ENCODE measurements at places on chromosomes 3 and 15.

DNA sequence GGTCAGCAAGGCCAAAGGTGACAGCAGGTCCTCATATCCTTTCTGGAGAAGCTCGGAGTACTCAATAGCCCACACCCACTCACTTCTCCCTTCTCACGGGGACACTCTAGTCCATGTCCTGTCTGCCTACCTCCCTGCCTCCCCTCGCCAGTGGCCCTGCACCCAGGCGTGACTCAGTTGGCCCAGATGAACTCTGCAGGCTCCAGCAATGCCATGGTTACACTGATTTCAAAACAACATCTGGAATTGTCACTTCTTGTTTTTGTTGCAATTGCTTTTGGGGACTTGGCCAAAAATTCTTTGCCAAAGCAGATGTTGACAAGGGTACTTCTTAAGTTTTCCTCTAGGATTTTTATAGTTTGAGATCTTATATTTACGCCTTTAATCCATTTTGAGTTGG lies 13.0 kb downstream of the IL16 start:
- no peak for DNase-seq

GRCh38 chr3:157502916-157503595 lies at the start of gene VEPH1:
Gene VEPH1 (minus strand): TSS chr3:157503416. CDS start chr3:157495349, 8,067 bp downstream.
- DNase-seq, result no peak

- DNase-seq, result no peak
These were observed 83.9 kb upstream of the CDAN1 start for GRCh38 chr15:42820811-42821210.

DNA sequence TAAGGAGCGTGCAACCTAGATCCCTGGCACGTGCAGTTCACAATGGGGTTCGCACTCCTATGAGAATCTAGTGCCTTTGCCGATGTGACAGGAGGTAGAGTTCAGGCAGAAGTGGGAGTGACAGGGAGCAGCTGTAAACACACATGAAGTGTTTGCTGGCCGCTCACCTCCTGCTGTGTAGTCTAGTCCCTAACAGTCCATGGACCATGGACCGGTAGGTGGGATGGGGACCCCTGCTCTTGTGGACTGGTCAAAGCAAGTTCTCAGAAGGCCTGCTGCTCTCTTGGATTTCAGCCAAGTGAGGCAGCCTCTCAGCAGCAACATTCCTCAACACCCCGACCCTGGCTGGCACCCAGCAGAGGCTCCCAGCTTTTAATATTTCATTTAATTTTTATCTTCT lies 58.2 kb upstream of the SNRPA1 start:
- peak; percentile 20 for DNase-seq

Measured in NCI-H1417 (cell line).